ENCODE measurements at places on chromosomes 16 and 17.
A peak's percentile ranks its signal among the peaks of the same experiment; 100 is the strongest.

GRCh38 chr16:17227278-17227677, 243.5 kb downstream of the XYLT1 start:
- no peak for DNase-seq

DNA sequence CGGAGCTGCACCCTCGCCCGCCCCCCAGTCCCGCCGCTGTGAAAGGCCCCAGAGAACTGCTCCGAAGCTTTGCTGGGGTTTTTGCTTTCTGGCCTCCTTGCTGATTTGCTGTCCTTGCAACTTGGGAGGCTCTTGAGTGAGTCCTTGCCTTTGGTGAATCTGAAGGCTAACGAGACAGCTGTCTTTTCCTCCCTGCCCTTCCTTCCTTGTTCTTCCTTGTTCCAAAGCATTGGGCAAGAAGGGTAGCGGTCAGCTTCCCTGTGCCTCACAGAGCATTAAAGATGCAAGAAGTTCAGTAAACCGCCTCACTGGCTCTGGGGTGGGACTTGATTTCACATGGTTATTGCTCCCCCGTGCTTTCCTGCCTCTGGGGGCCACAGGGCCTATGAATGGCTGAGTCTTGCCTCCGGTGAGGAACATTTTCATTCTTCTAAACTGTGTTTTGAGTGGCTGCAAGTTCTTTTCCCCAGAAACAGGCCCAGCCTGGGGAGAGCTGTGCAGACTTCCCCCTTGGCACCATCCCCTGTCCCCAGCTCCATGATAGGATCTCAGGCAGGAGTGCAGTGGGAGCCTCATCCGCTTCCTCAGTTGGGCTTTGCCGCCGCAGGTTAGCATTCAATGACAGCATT, 1.4 kb downstream of the YPEL2 start:
- no peak for DNase-seq

DNA sequence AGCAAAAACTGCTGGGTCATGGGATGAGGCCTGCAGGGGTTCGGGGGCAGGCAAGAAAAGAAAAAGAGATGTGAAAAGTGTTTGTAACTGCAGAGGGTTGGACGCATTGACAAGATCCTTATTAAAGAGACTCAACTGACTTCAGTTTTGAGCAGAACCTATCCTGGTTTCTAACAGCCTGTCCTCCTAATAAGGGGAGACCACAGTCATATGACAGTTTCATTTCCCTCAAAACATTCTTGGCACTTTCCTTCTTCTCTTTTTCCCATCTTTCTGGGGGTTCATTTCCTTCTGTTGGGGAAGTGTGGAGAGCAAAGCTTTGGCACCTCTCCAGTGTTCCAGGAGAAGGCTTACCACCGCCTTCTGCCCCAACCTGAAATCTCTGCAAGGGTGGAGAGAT, 118.5 kb downstream of the MAF start:
- no peak for DNase-seq

DNA sequence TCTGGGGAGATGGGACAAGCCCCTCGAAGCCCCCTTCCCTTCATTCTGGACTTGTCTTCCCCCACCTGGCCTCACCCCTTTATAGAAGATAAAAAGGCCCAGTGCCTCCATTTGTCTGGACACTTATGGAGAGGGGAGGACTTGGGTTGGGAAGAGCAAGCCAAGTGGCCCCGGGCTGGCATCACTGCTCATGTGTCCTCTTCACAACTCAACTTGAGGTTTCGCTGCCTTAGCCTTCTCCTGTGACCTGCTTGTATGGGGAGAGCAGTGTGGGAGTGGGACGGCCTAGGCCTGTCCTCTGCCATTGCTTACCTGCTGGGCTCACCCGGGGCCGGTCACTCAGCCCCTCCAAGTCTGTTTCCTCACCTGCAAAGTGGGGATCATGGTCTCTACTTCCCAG, 1.4 kb downstream of the PAQR4 start:
- DNase-seq = no peak

- DNase-seq = no peak
These were observed 19.0 kb upstream of the CPHXL start for GRCh38 chr16:75745242-75745641.

GRCh38 chr17:19939993-19940721, 37.5 kb downstream of the AKAP10 start:
- no peak for DNase-seq

GRCh38 chr17:34024806-34025551, 230.1 kb upstream of the CCL2 start:
- DNase-seq = peak; percentile 20

DNA sequence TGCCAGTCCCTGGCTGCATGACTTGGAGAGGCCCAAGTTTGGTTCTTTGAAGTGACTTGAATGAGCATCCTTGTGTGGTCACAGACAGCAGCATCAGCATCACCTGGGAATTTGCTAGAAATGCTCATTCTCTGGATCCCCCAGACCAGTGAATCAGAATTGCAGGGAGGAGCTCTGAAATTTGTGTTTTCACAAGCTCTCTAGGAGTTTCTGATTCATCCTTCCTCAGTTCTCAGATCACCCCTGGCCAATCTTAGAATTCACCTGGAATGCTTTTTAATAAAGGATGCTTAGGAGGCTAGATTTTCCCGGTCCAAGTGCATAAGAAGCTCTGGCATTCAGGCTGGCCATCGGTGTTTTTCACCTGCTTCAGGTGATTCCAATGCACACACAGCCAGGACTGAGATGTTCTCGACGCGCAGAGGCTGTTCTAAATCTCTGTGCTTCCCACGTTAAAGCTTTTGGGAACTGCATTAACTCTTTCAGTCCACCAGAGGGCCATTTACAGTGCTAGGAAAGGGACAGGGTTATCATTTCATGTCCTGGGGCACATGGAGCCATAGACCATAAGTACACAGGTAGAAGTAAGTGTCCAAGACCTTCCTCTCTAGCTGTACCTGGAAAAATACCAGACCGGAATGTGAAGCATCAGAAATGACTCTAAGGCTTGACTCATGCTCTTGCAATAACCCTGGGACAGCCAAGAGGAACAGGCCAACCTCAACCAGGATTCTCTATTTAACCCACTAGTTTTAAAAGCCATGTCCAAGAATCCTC, 85.7 kb upstream of the XYLT1 start:
- peak; percentile 30 for DNase-seq

GRCh38 chr16:15703029-15703736, 53.1 kb downstream of the NDE1 start:
- DNase-seq = no peak

DNA sequence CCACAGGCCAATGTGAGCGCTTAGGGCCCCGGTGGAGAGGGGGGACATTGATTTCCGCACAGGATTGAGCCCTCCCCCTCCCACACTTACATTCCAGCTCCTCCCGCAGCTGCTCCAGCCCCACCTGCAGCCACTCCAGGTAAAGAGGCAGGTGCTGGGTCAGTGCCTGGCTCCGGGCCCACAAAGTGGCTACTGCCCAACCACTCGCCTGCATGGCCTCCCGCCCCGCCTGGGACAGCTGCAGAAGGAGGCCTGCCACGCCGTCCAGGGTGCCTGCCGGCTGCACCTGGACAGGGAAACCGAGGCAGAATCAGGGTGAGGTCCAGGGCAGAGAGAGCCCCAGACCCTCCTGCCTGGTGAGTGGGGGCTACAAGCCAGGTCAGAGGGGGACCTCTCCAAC, 46.3 kb downstream of the RMI2 start:
- DNase-seq = no peak

GRCh38 chr17:48563385-48563838, 14.7 kb downstream of the HOXB4 start:
- DNase-seq = no peak

- DNase-seq = no peak
These were observed 23.6 kb downstream of the RAB40B start for GRCh38 chr17:82674656-82675475.

DNA sequence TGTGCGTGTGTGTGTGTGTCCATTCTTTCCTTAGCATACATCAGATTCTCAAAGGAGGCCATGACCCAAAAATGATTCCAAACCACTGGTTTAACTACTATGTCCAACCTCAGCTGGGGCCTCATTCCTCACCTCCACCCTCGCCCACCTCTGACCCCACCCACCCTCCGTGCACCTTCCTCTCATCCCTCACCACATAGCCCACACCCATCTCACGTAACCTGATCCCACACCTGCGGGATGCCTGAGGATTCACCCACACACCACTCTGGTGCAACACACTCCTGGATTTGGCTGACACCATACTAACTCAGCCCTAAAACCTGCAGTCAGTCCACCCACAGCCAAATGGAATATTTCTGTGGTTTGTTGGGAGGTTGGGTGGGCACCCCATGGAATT, 3.3 kb upstream of the CSNK2A2 start:
- no peak for DNase-seq

DNA sequence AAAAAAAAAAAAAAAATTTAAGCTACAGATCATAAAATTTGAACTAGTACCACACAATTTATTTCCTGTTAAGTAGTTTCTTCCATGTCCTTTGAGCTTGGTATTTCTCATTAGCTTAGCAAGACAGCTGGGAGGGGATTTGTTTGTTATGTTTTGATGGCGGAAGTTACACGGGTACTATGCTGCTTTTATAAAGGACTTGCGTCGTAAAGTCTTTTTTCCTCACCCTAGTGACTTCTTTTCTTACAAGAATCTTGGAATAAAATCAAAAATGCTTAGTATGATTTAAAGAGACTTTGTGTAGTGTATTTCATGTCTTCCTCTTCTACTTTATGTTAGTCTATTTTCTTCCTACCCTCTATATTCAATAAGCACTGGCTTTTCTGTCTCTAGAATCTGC, 89.1 kb downstream of the NLK start:
- no peak for DNase-seq

DNA sequence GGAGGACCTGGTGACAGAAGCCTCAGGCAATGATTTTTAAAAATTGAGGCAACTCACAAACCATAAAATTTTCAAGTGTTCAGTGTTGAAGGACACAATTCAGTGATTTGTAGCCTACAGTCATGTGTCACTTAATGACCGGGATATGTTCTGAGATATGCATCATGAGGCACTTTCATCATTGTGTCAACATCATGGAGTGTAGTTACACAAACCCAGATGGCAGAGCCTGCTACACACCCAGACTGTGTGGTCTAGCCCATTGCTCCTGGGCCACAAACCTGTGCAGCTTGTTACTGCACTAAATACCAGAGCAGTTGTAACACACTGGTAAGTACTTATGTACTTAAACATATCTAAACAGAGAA, 1.6 kb downstream of the PRSS41 start:
- no peak for DNase-seq

GRCh38 chr17:49012769-49013255, 15.6 kb downstream of the IGF2BP1 start:
- no peak for DNase-seq

DNA sequence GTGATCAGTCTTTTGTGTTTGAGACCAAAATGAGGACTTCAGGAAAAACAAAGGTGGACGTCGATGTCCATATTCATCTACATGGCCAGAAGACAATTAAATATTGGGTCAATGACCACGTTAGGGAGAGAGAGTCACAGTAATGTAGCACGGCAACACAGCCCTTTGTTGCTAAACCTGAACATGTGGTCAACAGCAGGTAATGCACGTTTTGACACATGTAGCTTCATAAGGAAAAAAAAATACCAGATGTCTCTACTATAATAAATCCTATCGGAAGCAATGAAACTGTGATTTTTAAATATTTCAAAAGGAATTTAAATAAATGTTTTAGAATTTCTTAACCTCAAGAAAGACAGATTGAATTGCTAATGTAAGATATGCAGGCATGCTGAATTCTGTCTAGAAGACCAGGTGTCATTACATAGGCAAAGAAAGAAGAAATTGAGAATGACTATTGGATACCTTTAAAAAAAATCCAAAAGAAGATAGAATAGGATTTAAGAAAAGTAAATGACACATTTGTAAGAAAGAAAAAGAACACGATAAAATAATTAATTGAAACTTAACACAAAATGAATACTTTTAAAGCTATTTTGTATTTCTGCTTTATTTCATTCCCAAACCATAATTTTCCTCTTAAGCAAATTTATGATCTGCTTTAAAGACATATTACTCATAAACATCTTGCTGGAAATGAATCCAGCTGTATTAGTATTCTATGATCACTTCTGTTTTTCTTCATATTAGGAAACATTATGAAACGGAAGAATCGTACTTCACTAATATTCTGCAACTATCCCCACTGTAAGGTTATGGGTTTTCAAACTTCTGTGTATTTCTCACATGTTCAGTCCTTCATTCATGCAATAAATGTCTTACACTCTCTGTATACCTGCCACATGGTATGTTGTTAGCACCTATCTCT, 30.1 kb downstream of the ABCA8 start:
- DNase-seq = no peak

- no peak for DNase-seq
These were observed 36.9 kb downstream of the TMEM235 start for GRCh38 chr17:78268191-78268874.

GRCh38 chr16:48555155-48555554, 54.8 kb downstream of the N4BP1 start:
- no peak for DNase-seq

- no peak for DNase-seq
These were observed 32.1 kb downstream of the MYH3 start for GRCh38 chr17:10624969-10625368.

DNA sequence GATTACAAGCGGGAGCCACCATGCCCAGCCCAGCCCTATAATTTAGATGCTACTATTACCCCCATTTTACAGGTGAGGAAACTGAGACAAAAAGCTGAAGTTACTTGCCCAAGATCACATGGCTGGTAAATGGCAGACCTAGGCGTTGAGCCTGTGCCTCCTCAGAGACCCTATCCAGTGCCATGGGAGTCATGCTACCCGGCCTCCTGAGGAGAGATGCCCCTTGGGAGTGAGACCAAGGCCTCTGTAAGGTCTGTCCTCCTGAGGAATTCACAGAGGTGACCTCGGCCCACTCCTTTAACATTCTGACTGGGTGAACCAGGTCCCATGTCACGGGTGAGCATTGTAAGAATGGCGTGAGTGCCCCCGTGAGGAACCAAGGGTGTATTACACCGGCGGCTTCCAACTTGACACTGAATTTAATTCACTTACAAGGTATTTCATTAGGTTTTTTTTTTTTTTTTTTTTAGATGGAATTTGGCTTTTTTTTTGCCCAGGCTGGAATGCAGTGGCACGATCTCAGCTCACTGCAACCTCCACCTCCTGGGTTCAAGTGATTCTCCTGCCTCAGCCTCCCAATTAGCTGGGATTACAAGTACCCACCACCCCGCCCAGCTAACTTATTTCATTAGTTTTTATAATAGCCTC, 95.7 kb downstream of the ABCC6 start:
- DNase-seq = peak; percentile 74

- DNase-seq = no peak
These were observed 68.8 kb upstream of the FBXO47 start for GRCh38 chr17:39036009-39036408.
